ENCODE measurements at places on chromosomes 5 and 9.

DNA sequence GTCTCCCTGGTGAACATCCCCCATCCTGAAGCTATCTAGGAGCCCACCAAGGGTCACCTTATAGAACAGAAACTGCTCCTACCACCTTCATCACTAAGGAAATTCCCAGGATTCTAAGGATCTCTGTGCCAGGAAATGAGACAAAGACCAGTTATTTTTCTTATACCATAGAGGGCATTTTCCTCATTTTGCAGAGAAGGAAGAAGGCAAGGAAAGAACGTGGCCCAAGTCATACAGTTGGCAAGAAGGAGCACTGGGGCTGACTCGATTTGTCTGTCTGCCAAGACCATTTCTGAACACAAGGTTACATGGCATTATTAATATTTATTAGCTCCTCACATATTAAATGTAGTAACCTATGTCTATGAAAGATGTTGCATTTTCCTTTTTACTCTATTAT is 49.6 kb upstream of the TNFSF15 start:
- DNase-seq = no peak

DNA sequence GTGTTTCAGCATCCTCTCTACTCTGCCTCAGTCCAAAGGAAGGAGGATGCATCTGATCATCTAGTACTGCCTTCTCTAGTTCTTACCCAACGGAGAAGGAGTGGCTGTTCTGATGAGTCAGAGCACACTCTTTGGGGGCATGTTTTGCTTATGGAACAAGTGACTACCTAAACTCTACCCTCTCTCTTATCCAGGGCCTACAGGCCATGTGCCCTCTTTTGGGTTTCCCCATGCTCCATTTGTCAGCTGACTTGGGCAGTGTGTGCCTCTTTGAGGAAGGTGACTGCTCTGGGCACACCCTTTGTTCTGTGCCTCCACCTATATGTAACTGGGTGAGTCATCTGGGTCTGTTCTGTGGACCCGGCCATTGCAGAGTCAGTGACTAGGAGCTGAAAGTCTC is 89.6 kb upstream of the BNC2 start:
- DNase-seq = no peak

DNA sequence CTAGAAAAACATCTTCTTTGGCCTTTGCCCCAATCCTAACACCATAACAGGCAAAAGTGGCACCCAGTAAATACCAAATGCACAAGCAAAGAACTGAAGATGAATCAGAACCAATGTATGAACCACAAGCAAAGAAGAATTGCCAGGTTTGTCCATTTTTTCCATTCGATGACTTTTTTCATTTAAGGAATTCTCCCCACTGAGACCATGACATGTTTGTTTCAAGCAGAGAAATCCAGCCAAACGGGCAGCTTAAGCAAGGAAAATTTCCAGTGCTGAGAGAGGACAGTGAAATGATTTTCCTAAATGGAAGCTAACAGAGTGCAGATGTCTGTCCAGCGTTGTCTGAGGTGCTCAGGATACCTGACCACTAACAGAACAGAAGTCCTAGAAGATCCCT is 203.7 kb downstream of the ADAMTS12 start:
- no peak for DNase-seq

DNA sequence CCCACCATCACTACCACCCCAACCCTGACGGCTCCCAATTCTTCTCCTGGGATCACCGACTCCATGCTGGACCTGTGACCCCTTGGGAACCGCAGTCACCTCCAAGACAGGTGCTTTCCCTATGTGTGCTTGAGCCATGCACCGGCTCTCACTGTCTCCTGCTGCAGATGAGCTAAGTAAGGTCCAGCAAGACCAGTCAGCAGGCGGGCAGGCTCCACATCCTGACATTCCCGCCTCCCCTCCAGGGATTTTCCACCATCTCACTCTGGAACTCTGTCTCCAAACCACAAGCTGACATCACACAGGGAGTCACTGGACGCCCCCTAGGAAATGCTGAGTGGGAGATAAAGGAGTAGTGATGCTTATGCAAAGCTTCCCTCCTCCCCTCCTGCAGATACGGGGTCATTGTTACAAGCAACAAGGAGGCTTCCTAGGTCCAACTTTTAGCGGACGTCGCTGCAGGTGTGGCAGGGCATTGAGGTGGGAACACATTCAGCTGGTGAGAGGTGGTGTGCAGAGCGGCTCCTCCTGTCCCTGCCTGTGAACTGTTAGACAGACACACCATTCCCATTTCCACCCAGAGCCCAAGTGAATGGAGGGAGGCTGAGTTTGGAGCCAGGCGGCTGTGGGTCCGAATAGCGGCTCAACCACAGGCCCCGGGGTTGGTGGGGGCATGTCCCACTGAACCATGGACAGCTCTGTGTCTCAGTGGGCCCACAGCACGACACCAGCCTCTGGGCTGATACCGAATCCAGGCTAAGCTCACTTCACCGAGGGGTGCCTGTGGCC is 129.2 kb upstream of the PHYKPL start:
- no peak for DNase-seq

DNA sequence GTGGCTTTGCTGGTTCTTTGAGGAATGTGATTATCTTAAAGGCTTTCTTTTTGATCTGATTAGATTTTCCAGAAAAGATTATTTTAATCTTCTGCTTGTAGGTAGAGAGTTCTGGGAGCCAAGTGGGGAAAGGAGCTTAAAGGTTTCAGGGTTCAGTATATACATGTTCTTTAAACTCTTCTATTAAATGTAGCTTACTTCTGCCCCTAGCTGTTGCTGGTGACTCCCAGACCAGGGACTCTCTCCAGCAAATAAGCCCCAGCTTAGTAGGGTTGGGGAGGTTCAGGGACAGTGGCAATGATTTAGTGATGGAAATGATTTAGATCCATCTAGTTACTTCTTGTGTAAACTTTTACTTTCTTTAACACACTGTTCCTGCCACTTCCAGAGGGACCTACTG is 72.2 kb downstream of the SLC12A2 start:
- DNase-seq = peak; percentile 3

DNA sequence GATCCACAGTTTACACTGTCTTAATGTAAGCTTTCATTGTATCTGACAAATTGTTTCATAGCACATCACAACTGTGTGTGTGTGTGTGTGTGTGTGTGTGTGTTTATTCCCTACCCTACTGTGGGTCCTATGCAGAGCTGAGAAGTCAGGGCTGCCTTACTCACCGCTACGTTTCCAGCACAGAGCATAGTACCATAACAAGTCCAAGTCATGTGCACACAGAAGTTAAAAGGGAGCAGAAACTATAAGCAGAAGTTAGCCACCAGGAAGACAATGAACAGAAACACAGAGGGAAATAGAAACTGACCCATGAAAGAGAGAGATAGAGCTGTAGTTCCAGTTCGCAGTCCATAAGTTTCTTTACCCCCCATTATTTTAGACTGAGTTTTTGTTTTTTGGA is 38.2 kb upstream of the DMXL1 start:
- peak; percentile 32 for DNase-seq
